ENCODE measurements at places on chromosomes 7 and 10.

GRCh38 chr7:81676105-81676811, 93.6 kb downstream of the HGF start:
- DNase-seq, result no peak

- DNase-seq, result no peak
Observed at GRCh38 chr10:34719328-34719727, 95.8 kb downstream of the PARD3 start.

DNA sequence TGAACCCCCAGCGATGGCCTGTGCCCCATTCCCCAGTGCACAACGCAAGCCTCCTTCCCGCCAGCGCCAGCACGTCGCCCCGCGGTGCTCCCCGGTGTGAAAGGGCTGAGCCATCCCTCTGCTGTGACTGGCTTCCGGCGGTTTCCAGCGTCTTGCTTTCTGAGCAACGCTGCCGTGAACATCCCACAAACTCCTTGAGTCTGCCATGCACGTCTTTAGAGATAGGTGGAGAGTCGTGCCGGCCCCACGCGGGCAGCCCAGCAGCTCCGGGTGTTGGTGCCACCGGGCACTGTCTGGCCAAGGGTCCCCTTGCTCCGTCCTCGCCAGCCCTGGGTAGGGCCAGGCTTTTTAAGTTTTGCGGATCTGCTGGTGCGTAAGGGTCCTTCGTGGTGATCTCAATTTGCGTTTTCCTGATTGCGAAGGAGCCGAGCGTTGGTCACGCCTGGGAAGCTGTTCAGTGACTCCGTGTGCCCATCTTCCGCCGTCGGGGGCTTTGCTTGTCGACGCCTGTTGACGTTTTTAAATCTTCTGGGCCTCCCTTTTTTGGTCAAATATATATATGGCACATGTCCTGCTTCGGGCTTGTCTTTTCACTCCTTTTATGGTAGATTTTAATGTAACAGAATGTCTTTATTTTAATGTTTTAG, 70.6 kb downstream of the FOXL3 start:
- peak; percentile 68 for DNase-seq

GRCh38 chr10:22711373-22711772, 3.0 kb downstream of the PIP4K2A start:
- no peak for DNase-seq

DNA sequence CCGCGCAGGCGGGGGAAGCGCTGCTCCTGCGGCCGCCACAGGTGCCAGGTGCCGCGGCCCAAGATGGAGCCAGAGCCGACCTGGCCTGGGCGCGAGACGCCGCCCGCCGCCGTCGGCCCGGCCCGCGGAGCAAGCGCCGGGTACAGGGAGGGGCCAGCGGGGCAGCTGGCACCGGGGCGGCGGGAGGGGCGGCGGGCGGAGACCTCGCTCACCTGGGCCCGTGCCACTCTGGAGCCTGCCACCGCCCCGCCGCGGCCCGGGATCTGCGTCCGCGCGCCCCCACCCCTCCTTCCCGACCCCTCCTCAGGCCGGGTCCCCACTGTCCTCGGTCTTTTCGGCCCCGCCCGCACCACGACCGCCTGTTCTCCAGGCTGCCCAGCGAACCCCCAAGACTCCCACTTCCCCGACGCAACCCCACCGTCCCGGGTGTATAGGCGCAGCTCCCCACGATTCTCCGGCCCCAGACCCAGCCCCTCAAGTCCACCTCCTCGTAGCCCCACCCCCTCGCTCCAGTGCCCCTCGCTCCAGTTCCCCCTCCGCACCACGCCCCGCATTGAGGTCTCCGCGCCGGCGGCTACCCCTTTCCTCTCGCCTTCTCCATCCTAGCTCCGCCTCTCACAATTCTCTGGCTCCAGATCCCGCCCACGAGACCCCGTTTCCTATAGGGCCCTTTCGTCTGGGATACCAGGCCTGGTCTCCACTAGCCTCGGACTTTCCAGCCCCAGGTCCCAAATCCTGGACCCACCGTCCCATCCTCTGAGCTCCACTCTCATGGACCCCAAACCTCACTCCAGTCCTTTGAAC, at the start of gene GPRIN2:
Gene GPRIN2, minus strand, starts transcription at position 144 of the 804 bp plus-strand sequence. CDS start 5,922 bp downstream, outside the sequence.
- no peak for DNase-seq

DNA sequence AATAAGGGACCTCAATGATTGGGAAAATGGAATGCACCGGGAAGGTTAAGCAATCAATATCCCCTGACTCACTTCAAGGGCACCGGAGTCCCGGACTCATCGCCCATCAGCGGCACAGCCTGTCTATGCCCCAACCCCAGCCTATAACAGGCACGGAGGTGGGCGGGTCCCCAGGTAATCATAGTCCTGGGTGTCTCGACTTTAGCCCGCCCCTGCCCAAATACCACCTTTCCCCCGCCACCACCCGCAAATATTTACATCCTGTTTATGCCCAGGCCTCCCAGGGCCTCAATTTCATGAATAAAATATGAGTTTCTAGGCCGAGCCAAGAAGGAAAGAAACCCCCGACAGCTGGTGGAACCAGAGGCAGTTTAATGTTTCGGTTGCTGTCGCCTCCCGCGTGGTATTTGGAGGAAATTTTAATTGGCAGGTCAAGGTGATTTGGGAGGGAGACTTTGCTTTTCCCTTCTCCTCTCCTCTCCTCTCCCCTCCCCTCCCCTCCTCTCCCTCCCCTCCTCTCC, 15.6 kb upstream of the RFC2 start:
- peak; percentile 68 for DNase-seq

- DNase-seq, result no peak
Observed at GRCh38 chr7:108057951-108058481, 55.1 kb upstream of the LAMB1 start.

DNA sequence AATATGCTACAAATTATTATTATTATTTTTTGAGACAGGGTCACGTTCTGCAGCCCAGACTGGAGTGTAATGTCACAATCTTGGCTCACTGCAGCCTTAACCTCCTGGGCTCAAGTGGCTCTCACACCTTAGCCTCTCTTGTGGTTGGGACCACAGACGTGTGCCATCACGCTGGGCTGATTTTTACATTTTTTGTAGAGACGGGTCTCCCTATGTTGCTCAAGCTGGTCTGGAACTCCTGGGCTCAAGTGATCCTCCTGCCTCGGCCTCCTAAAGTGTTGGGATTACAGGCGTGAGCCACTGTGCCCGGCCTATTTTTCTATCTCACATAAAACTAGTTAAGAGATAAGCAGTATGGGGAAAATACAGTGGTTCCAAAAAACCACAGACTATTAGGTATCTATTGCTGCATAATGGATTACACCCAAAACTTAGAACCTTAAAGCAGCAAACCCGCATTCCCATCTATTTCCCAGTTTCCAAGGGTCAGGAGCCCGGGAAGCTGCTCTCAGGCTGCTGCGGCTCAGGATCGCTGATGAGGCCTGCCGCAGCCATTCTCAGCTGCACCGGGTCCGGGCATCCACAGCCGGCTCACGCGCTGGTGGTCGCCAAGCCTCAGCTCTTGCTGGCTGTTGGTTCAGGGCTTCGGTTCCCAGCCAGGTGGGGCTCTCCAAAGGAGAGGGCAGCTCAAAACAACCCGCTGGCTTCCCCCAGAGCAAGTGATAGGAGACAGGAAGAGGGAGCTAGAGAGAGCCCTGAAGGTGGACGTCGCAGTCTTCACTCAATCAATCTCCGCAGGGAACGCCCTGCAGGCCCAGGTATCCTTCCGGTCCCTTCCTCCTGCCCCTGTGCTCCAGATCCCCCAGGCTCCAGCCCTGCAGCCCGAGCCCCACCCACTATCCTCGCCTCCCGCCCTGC, 128.2 kb downstream of the UBE2H start:
- DNase-seq, result peak; percentile 35

DNA sequence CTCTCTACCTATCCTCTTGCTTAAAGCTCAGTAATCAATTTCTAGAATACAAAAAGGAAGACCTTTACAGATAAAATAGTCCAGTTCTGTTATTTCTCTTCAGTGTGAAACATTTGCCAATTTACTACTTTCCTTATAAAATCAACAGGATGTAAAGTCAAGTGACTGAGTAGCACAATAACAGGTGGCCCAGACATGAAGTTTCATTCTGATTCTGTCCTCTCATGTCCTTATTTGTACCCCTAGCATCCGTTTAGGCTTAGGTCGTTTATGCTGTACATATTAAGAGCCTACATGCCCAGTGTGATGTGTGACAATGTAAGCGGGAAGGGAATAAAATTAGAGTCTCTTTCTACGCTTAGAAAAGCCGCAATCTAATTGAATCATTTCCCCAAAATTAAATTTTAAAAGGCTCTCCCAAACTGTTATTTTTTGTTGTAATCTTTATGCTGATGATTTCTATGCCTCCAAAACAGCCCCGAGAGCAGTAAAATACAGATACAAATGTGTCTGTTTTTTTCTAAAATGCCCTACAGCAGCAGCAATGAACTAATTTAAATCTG, 29.1 kb downstream of the EPC1 start:
- DNase-seq, result no peak

DNA sequence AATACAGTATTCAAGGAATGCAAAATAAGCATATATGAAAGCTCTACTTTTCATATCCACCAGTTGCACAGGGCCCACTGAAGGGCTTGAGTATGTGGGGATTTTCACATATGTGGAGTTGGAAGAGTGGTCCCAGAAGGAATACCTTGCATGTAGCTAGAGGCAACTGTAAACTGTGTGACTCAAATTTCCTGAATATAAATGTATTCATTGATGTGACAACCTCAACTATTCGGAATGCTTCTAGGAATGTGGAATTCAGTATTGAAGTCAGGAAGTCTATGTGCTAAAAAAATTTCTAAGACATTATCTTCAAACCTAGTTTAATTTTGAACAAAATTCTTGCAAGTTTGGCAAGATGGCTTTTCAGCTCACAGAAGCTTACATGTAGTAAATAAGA, 695.5 kb upstream of the SEMA3D start:
- no peak for DNase-seq

DNA sequence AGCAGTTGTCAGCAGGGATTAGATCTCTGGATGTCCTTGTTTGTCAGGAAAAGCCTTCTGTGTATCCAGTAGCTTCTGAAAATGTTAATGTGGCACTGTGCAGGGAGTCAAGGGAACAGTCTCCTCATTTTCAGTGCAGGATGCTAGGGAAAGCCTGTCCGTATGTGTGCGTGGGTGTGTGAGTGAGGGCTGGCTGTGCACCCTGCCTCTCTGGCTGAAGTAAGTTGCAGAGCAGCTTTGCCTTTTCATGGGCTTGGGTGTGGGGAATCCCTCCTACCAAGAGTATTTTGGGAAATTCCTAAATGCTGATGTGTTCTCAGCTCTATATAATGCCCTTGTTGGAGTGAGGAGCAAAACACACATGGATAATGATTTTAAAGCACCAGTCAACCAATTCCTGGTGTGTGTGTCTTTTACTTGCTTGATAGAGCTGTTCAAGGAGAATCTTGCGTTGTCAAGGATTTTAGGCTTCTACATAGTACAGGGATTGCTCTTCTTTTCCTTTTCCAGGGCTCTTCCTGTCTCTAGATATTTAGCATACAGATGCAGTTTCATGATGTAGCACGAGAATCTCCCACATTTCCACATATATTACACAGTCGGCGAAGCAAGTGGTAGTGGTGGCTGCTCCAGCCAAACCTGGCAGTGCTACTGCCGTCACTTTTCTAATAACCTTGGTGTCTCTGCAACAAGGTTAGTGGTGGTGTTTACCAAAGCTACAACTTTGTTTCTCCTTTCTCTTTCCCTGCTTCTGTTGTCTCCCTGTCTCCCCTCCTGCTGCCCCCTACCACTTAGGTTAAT, 92.8 kb downstream of the MCU start:
- DNase-seq, result no peak

GRCh38 chr10:43200538-43201390, 62.5 kb downstream of the CSGALNACT2 start:
- DNase-seq, result no peak

Measured in CD4-positive, alpha-beta T cell treated with Interleukin-6 for 4 hours (primary cell).